Right cardiac atrium (tissue), 5 donors: ENCODE measurements at places on chromosomes 5 and 9. TPM values are rescaled to one million over a fixed set of nuclear protein-coding genes. Genes with fewer than 3 reads are reported as not detected.

C5orf52 gene
- polyA plus RNA-seq = not detected

CD14 gene
- polyA plus RNA-seq = 25.1 TPM

GAPVD1 gene
- polyA plus RNA-seq = 8.1 TPM

PCDHGA4 gene
- polyA plus RNA-seq = 1.7 TPM

SPATA31C1 gene
- not detected for polyA plus RNA-seq

TEK gene
- 10.2 TPM for polyA plus RNA-seq

IRX4 gene
- not detected for polyA plus RNA-seq

GRM6 gene
- under 0.01 TPM for polyA plus RNA-seq

IFNA13 gene
- polyA plus RNA-seq = not detected

HCN1 gene
- polyA plus RNA-seq = 5.1 TPM

KCTD16 gene
- 0.07 TPM for polyA plus RNA-seq

TAS2R1 gene
- polyA plus RNA-seq = not detected

COL15A1 gene
- 22.5 TPM for polyA plus RNA-seq

CDH10 gene
- 0.97 TPM for polyA plus RNA-seq

TESK1 gene
- polyA plus RNA-seq = 30.5 TPM

MAMDC2 gene
- 11.5 TPM for polyA plus RNA-seq

C5 gene
- polyA plus RNA-seq = 0.97 TPM

PDCD1LG2 gene
- 1.8 TPM for polyA plus RNA-seq
